ENCODE measurements at places on chromosomes 1 and 21. TPM values are rescaled to one million over a fixed set of nuclear protein-coding genes. Genes with fewer than 3 reads are reported as not detected.

DNA sequence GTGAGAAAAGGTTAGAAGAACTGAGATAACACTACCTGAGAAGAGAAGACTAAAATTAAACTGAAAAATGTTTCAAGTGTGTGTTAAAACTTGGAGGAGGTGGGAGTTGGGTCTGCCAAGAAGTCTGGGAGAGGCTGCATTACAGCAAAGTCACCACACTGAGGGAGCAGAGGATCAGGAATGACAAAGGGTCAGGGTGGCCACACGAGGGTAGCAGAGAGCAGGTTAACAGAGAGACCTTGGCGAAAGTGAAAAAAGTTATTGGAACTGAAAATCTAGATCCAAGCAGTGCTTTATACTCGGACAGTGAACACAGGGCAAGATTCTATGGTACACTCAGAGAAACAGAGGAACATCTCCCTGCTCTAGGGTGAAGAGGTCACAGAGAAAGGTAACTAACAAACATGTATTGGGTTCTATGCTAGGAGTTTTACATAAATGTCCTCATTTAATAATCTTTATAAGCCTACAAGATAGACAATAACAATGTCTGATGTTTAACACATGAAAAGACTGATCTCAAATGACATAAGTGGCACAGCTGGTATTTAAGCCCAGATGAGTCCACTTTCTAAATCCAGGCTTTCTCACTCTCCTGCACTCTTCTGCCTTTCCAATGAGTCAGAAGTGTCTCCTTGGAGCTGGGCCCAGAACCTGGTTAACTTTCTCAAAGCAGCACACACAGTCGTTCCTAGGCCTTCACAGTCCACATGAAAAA lies 10.3 kb upstream of the CADM3 start:
- no peaks in the 10 kb centered on the region for H3K36me3 ChIP-seq
- no peaks in the 10 kb centered on the region for H3K27me3 ChIP-seq
- peak; percentile 85 for DNase-seq
- no peaks in the 10 kb centered on the region for H3K4me1 ChIP-seq

- no peak for DNase-seq
- H3K27me3 ChIP-seq = no peaks in the 10 kb centered on the region
- no peaks in the 10 kb centered on the region for H3K36me3 ChIP-seq
- no peak overlapping the region for H3K27ac ChIP-seq
- no peak overlapping the region for H3K4me3 ChIP-seq
Observed at GRCh38 chr1:26318338-26319064, 743 bp downstream of the CD52 start.

- H3K27ac ChIP-seq = no peak overlapping the region
- no peaks in the 10 kb centered on the region for H3K27me3 ChIP-seq
- no peak overlapping the region for H3K4me3 ChIP-seq
- H3K4me1 ChIP-seq = no peaks in the 10 kb centered on the region
Observed at GRCh38 chr1:166089804-166090203, 77.0 kb downstream of the FAM78B start.

GRCh38 chr1:39159224-39160036 lies 45.1 kb upstream of the MACF1 start:
- H3K36me3 ChIP-seq = no peaks in the 10 kb centered on the region
- H3K4me1 ChIP-seq = peaks cover 63% of the 10 kb centered on the region
- H3K27ac ChIP-seq = peak overlapping the region; percentile 92
- peak overlapping the region; percentile 47 for H3K4me3 ChIP-seq

- DNase-seq = no peak
- H3K27me3 ChIP-seq = no peaks in the 10 kb centered on the region
- H3K27ac ChIP-seq = no peak overlapping the region
Observed at GRCh38 chr21:25967181-25967900, 203.2 kb downstream of the APP start.

DNA sequence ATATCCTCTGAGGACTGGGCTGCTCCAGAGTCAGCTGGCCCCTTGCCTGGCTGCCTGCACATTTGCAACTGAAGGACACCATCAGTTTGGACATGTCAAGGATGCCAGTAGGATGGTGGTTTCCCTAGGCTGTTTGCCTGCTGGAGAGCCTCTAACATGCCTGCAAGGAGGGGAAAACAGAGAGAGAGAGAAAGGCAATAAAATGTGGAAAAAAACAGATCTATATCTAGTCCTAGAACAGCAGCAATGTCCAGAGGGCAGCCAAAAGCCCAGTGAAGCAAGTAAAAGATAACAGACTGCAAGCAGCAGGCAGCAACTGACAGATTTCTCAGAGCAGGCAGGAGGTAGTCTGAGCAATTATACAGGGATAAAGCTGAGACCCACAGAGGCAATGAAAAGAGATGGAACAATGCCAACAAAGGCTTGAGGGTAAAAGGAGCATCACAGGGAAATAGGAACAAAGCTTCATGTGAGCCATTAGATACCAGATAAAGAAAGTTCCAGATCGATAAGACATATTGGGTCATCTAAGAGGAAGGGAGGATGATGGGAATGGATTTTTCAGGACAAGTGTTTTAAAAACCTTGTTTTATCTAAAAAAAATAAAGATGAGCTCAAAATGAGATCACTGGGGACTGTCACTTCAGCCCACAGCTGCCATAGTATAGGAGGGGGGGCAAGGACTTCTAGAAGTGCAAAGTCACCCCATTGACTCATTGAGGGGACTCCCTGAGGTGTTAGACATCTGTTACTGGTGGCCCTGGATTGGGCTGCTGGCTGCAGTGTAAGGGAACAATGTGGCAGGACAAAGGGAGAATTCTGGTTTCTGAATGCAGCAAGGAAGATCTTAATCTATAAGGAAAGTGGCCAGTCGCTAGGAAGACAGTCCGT lies 38.6 kb upstream of the GADD45A start:
- H3K4me3 ChIP-seq = no peak overlapping the region
- H3K36me3 ChIP-seq = no peaks in the 10 kb centered on the region
- peaks cover 55% of the 10 kb centered on the region for H3K27me3 ChIP-seq

ZNF687 gene
- 43.1 TPM for total RNA-seq

SDC3 gene
- 23.0 TPM for total RNA-seq

Measured in neural progenitor cell (in vitro differentiated cells).